ENCODE measurements at places on chromosomes 1 and 21.

DNA sequence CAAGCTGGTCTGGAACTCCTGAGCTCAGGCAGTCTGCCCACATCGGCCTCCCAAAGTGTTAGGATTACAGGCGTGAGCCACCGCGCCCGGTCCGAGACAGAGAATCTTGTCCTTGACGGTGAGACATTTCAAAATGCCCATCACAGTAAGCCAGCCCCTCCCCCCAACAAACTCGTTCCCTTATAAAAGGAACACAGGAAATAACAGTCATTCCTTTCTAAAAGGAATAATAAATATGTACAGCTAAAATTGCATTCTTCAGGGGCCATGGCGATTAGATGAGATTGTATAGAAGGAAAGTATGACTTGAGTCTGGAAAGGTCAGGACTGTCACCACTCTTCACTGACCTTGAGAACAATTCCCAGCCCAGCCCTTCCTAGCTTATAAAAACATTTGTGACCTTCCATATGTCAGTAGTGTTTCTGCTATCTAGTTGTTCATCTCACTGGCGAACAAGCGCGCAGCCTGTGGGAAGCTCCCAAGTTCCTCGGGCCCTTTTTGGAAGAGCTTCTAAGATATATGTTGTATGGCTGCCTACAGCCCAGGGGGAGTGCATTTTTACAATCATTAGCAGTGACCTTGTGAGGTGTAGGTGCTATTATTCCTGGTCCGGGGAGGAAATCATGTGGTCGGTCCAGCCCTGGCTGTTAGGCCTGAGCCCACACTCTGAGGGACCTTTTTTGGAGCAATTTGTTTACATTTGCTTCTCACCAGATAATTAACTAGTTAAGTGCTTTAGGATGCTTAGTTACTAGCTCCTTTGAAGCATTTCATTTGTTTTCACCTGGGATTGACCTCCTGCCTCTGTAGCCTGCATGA lies 8.7 kb downstream of the SZRD1 start:
- DNase-seq, result no peak

GRCh38 chr1:208763971-208764370 lies 519.8 kb upstream of the PLXNA2 start:
- DNase-seq, result no peak

DNA sequence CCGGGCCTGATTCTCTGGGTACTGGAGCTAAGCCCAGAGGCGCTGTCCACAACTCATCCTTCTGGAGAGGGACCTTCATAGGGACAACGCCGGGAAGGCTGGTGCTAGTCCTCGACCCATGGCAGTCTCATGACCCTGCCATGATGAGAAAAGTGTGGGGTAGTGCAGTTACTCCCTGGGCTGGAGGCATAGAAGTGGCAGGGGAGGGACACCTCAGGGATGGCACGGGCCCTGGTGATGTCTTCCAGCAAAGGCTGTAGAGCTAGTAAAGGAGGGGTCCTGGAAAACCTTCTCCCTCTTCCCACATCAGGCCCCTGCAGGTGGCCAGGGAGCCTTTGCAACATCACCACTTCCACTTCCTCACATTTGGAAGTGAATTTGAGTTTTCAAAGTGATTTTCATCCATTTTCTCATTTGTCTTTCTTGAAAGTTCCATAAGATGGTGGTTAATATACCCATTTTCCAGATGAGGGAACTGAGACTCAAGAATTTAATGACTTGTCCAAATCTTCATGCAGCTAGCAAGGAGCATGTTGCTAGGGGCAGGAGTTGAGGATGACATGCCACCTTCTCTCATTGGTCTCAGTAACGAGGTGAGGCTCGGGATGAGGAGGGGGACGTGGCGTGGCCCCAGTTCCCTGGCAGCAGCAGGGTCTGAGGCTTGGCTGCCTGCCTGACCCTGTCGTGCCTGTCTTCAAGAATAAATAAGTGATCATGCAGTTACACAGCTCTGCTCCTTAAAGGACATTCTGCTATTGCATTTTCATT lies 3.3 kb upstream of the GOLT1A start:
- DNase-seq, result no peak

GRCh38 chr1:154772606-154773506 lies 97.2 kb downstream of the KCNN3 start:
- no peak for DNase-seq

- no peak for DNase-seq
Measured at GRCh38 chr1:82441402-82441801, 640.7 kb downstream of the ADGRL2 start.

DNA sequence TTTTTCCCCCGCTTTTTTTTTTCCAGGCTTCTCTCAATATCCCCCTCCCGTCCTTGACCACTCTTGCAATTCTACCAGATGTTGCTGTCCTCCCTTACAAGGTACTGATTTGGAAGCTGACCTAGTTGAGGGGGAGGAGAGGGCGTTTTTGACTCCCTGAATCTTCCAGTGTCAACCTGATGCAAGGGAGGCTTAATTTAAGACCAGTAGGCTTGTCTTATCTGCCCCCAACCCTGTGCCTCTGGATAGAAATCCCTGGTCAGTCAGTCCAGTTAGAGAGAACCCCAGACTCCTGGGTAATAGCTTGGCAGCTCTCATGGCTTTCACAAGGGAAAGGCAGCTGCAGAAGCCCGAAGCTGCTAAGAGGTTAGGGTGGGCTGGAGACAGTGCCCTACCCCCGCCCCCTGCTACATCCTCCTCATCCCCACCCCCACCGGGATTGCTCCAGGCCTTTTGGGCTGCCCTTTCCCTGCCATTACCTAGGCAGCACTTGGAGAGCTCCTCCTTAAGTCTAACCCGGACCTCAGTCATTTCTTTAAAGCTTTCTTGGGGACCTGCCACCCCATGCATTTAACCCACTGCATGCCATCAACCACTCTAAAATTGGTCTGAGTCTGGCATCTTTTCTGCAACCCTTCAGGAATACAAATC lies 3.6 kb downstream of the ACKR1 start:
- DNase-seq, result no peak

DNA sequence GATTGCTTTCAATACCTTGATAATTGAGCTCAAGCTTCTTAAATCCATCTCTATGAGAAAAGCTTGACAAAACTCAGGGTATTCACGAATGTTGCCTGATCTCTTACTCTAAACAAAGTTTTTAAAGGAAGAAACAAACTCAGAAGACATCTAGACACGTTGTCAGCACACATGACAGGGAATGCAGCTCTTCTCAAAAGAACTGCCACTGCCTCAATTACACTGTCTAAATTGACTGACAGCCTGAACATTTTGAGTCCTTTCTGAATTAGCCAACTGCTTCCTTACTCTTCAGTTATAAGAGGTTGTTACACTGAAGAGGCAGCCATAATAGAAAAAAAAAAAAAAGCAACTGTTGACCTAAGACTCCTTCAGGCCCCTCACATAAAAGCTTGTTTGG lies 1646.7 kb upstream of the B3GALT2 start:
- no peak for DNase-seq

DNA sequence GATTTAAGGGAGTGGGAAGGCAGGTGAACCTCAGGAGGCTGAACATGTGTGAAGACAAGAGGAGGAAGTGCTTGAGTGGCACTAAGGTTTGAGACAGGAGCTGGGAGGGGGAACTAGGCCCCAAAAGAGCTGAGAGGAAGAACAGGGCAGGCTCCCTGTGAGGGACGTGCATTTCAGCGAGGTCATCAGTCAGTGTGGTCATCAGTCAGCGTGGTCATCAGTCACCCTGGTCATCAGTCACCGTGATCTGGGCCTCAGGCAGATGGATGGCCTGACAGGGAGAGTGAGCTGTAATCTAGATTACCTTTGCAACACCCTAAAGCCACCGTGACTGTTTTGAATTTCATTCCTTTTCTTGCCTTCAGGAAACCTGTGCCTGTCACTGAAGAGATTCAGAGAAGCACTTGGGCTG lies 29.1 kb downstream of the VTCN1 start:
- DNase-seq, result no peak

DNA sequence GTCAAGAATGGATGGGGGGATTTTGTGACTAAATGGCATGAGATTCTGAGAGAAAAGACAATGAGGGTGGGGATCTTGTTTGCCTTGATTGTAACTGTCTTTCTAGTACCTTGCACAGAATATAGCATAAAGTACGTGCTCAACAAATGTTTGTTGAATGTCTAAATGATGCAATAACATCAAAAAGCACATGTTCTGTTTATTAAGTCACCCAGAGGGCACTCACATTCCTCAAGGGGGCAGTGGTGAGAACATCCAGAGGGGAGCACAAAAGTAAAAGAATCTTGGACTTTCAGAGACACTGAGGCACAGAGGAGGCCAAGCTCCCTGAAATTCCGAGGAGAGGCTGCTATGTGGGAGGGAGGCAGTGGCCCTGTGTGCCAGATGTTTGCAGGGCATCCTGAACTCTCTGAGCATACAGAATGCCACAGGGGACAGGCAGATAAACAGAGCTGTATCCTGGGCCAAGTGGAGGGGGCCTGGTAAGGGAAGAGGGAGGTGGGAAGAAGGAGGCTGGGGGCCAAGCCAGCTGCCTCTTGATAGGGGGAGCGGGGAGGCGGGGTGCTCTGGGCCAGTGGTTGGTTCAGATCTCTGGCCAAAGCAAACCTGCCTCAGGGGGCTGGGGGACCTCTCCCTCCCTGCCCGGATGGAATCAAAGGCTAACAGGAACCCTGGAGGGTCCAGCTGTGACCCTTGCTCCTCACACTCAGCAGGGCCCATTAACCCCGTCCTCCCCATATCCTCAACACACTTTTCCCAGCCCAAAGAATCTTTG lies 6.5 kb upstream of the ATP1A2 start:
- DNase-seq, result no peak

DNA sequence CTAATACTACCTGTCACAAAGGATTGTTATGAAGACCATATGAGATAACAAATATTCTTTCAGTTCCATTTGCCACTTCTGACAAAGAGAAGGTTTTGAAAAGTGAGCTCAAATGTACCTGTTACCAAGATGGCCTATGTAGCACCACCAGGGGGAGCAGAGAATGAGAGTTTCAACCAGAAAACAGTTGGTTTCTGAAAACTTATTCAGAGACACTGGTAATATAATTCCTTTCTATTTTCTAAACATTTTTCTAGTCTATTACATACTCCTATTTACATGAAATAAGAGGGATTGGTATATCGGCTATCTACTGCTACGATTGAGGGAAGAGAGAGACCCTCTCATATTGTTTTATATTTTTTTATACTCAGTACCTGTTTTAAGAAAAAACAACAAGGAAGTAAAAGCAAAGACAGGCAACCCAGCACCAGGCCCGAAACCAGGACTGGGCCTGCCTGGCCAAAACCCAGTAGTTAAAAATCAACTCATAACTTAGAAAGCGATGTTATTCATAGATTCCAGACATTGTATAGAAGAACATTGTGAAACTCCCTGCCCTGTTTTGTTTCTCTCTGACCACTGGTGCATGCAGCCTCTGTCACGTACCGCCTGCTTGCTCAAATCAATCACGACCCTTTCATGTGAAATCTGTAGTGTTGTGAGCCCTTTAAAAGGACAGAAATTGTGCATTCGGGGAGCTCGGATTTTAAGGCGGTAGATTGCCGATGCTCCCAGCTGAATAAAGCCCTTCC lies 48.3 kb downstream of the IL23R start:
- DNase-seq, result peak; percentile 5

- no peak for DNase-seq
Measured at GRCh38 chr1:198166900-198167299, 10.1 kb downstream of the NEK7 start.

DNA sequence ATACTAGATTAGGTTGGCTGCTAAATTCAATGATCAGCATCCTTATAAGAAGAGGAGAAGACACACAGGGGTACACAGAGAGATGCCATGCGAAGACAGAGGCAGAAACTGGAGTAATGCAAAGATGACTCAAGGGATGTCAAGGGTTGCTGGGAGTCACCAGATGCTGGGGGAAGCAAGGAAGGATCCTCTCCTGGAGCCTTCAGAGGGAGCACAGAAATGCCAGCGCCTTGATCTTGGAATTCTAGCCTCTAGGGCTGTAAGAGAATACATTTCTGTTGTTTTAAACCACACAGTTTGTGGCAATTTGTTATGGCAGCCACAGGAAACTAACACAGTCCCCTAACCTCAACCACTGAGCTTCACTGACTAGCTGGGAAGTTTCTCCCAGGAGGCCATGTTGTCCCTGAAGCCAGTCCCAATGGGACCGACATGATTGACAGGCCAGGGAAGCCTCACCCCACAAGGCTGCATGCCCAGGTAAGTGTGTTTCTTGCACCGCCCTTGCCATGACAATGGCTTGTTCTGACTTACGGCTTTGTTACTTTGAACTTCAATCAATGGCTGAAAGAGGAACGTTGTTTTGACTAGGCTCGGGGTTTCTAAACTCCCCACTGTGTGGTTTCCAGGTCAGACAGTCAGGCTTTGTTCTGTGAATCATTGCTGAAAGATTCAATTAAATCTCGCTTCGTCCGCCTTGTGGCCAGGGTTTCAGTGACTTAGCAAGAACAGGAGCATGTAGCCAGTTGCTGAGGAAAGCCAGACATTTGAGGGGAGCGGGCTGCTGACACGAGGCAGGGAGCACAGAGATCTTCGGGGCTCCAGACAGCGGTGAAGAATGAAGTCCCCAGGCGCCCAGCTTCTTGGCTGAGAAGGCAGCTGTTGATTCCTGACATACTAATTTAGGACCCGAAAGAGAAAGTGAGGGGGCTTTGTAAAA lies 62.3 kb downstream of the RUNX1 start:
- peak; percentile 36 for DNase-seq

GRCh38 chr1:116868385-116868784 lies 41.3 kb upstream of the PTGFRN start:
- DNase-seq, result no peak

DNA sequence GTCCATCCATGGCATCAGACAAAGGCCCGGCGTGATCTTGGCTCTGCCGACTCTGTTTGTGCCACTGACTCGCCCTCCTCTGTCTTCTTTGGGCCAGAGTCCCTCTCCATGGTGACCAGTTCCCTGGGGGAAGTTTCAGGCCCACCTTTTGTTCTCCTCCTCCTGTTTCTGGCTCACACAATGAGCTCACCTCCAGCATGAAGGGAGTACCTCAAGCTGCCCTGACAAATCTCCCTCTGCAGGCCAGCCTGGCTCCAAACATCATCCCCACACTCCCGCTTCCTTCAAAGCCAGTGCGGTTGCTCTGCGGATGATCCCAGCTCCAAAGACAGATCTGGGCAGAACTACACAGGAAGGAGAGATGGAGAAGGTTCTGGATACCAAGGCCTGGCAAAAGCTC lies 576.6 kb downstream of the NPHP4 start:
- no peak for DNase-seq

DNA sequence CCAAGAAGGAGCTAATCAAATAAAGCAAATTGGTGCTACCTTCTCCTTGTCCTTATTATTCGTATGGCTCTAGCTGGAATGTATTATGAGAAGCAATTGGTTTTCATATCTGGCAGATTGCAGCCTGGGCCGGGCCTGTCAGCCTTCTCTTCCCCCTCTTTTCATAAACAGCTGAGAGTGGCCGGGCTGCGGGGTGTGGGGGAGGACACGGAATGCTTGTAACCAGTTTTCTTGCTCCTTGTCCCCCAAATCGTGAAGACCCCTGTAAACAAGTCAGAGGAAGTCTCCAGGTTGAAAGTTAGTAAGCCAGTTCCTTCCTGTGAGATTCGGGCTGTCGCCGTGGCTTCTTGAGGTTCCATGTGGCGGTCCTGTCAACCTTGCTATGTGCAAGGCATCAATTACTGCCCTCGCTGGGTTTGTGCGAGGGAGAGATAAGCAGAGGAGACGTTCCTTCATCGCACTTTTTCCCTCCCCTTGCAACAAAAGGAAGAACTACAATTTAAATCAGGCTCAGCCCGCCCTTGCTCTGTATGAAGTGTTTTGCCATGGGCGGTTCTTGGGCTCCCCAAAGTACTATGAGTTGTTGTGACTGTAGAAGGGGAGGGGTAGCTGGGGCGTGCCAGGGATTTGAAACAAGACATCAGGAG lies 450.7 kb downstream of the CAMTA1 start:
- DNase-seq, result no peak

All from activated CD8-positive, alpha-beta memory T cell treated with anti-CD3 and anti-CD28 coated beads for 1 hour (primary cell).